ENCODE measurements at places on chromosomes 6 and 20. TPM values are rescaled to one million over a fixed set of nuclear protein-coding genes. Genes with fewer than 3 reads are reported as not detected.

C4A gene
- total RNA-seq = 123 TPM

GINS1 gene
- total RNA-seq = 23.7 TPM

LGSN gene
- total RNA-seq = 1.8 TPM

- H3K4me1 ChIP-seq = no peaks in the 10 kb centered on the region
- peak overlapping the region; percentile 78 for H3K27ac ChIP-seq
- no peaks in the 10 kb centered on the region for H3K36me3 ChIP-seq
- H3K27me3 ChIP-seq = no peaks in the 10 kb centered on the region
- peak overlapping the region; percentile 57 for H3K4me3 ChIP-seq
- peak; percentile 77 for DNase-seq
These were observed 187.4 kb upstream of the PROKR2 start for GRCh38 chr20:5504061-5504739.

DNA sequence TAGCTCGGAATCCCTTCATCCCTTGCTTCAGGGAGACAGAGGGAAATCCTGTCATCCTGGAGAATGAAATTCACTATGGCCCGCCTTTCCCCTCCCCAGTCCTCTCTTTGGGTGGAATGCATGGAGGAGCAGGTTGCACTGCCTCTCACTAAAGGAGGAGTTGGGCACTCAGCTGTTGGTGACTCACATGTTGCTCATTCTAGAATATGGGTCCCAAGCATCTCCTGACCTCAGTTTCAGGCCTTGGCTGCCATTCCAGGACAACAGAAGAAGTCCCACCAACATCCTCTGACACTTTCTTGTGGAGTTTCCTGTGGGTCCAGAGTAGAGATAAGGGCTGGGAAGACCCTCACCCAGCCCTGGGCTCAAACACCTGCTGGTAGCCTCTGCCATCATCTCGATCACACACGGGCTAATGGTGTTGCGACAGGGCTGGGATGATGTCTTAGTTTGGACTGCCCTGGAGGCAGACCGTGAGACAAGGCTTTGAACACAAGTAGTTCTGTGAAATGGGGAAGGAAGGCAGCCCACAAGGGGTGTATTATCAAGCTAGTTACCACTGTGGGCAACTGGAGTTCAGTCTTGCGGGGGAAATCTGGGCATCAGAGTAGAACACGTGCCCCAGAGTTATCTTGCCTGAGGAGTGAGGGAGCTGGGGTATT lies 52.4 kb upstream of the RNF24 start:
- no peaks in the 10 kb centered on the region for H3K27me3 ChIP-seq
- H3K27ac ChIP-seq = no peak overlapping the region
- peaks cover 13% of the 10 kb centered on the region for H3K4me1 ChIP-seq
- no peak for DNase-seq
- H3K36me3 ChIP-seq = no peaks in the 10 kb centered on the region
- no peak overlapping the region for H3K4me3 ChIP-seq

DNA sequence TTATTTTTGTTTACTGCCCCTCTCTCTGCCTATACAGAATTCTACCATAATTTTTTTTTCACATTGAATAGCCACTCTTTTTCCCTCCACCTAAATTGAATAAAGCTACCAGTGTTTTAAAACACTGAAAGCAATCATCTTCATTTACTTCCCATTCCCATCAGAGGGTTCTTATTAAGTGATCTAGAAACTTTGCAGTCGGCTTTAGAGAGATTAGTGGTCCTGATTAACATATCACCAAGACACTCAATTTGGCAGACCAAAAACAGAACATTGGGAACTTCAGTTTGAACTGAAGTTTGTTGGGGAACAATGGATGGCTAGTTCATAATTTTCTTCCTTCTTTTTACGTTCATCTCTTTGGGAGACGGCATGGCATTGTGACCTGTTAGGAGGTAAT lies 249.5 kb downstream of the CBLN4 start:
- H3K4me1 ChIP-seq = peaks cover 4% of the 10 kb centered on the region
- no peaks in the 10 kb centered on the region for H3K27me3 ChIP-seq
- H3K27ac ChIP-seq = no peak overlapping the region
- H3K36me3 ChIP-seq = no peaks in the 10 kb centered on the region

- H3K27ac ChIP-seq = no peak overlapping the region
- H3K36me3 ChIP-seq = no peaks in the 10 kb centered on the region
- DNase-seq = no peak
- H3K4me1 ChIP-seq = no peaks in the 10 kb centered on the region
- no peak overlapping the region for H3K4me3 ChIP-seq
- H3K27me3 ChIP-seq = no peaks in the 10 kb centered on the region
These were observed 15.3 kb downstream of the HCK start for GRCh38 chr20:32067234-32067821.

- no peak overlapping the region for H3K4me3 ChIP-seq
- H3K36me3 ChIP-seq = no peaks in the 10 kb centered on the region
- no peak for DNase-seq
- no peaks in the 10 kb centered on the region for H3K27me3 ChIP-seq
- no peaks in the 10 kb centered on the region for H3K4me1 ChIP-seq
- no peak overlapping the region for H3K27ac ChIP-seq
These were observed 877.3 kb upstream of the MAP3K7 start for GRCh38 chr6:91464201-91464600.

DNA sequence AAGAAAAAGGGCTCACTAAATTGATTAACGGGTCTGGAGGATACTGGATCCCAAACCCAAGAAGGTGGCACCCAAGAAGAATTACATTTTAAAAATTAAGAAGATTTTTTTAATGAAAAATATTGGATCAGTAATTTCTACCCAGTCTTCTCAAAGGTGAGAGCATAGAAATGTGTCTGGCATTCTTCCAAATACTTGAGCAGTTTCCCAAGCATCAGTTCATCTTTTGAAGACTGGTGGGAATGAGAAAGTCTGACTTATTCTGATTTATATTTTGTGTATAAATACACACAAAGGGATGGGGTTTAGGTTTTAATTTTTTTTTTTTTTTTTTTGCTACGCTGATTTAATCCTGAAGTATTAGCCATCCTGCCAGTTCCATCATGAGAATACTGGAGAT lies 3.3 kb downstream of the MGME1 start:
- no peak for DNase-seq
- no peak overlapping the region for H3K27ac ChIP-seq
- H3K4me3 ChIP-seq = no peak overlapping the region
- peaks cover 24% of the 10 kb centered on the region for H3K4me1 ChIP-seq

DNA sequence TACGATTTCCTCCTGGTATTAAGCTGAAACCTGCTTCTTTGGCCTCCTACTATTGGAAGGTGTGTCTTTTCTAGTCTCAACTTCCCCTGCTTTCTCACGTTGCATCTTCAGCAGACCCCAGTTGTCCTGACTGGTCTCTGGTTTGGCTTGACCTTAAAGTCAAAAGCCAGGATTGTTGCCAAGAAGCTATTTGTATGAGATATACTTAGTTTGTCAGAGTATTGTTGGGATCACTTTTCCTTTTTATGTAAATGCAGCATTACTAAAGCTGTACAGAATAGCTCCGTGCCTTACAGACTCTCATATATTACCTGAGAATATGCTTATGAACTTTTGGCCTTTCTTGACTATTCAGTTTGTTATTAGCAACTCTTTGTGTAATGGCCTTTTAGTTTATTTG lies 61.1 kb downstream of the TSPYL4 start:
- no peak for DNase-seq
- H3K27ac ChIP-seq = no peak overlapping the region
- H3K27me3 ChIP-seq = no peaks in the 10 kb centered on the region
- no peaks in the 10 kb centered on the region for H3K4me1 ChIP-seq

GRCh38 chr6:139882234-139882633 lies 507.8 kb upstream of the CITED2 start:
- H3K27ac ChIP-seq = no peak overlapping the region
- peak; percentile 33 for DNase-seq
- peaks cover 16% of the 10 kb centered on the region for H3K4me1 ChIP-seq

GRCh38 chr6:19032591-19033295 lies 645.6 kb downstream of the RNF144B start:
- H3K27ac ChIP-seq = peak overlapping the region; percentile 23
- H3K4me1 ChIP-seq = peaks cover 23% of the 10 kb centered on the region
- DNase-seq = no peak

DNA sequence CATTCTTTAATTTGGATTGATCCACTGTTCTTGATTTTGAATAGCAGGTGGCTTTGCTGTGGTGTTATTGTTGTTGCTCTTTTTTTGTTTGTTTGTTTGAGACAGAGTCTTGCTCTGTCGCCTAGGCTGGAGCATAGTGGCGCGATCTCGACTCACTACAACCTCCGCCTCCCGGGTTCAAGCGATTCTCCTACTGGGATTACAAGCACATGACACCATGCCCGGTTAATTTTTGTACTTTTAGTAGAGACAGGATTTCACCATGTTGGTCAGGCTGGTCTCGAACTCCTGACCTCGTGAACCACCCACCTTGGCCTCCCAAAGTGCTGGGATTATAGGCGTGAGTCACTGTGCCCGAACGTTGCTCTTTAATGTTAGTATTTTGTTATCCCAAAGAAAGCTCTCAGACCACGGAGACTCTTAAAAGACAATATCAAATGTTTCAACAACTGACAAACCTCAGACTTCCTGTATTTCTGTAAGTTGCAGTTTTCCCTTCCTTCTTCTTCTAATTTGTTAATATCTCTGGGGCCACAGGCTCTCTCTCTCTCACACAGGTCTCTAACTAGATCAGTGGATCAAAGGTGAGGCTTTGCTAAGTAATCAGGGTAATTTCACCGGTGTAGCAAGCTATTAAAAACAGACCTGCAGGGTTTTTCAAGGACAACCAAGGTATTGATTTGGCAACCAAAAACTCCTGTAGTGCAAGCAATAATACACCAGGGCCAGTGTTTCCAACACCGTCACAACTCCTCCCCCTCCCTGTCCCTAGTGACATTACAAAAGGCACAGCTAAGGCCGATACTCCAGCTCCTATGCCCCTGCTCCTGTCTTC lies 48.8 kb upstream of the ZNF217 start:
- H3K27ac ChIP-seq = peak overlapping the region; percentile 23
- H3K27me3 ChIP-seq = no peaks in the 10 kb centered on the region
- no peak for DNase-seq
- H3K4me3 ChIP-seq = no peak overlapping the region
- H3K36me3 ChIP-seq = no peaks in the 10 kb centered on the region
- H3K4me1 ChIP-seq = peaks cover 5% of the 10 kb centered on the region

- H3K4me1 ChIP-seq = no peaks in the 10 kb centered on the region
- DNase-seq = no peak
- no peaks in the 10 kb centered on the region for H3K36me3 ChIP-seq
- no peaks in the 10 kb centered on the region for H3K27me3 ChIP-seq
- H3K27ac ChIP-seq = no peak overlapping the region
- no peak overlapping the region for H3K4me3 ChIP-seq
These were observed 282.7 kb downstream of the NRN1 start for GRCh38 chr6:5723841-5724691.

DNA sequence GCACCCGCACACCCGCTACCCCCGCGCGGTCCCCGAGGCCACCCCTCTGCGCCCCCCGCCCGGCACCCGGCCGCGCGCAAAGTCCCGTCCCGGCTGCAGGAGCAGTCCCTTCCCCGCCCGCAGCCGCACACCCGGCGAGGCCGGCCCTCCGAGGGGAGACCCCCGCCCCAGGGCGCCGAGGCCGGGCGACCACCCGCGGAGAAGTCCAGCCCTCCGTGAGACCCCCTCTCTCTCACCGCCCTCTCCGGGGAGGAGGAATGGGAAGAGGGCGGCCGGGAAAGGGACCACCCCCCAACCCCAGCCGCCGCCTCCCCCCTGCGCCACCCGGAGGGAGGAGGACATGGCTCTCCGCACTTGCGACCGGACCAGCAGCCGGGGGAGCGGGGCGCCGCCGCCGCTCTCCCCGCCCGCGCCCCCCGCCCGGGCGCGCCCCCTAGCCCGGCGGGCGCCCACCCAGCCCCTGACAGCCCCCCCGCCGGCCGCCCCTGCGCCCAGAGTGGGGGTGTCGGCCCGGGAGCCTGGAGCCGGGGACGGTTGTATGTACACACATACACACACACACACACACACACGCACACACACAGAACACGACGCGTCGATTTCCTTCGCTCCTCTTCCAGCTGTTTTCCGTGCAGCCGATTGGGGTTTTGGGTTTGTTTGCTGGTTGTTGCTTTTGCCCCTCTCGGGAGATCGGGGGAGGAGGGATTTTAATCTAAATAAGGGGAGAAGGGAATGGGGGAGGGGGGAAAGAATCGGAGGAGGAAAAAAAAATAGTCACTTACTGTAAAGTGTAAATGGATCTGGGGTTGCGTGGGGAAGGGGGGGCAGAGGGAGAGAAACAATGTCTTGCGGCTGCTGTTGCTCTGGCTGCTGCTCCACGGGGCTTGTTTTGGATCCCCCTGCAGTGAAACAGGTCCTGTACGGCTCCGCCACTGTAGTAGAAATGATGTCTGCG lies at the start of gene ATXN1:
Gene ATXN1, minus strand, starts transcription at position 945 of the 955 bp plus-strand sequence.
- peak within 1 kb of the TSS; percentile 90 for H3K4me3 ChIP-seq
- peaks cover 24% of the 10 kb centered on the region for H3K4me1 ChIP-seq
- DNase-seq = peak; percentile 70
- H3K36me3 ChIP-seq = no peaks in the 10 kb centered on the region
- H3K27ac ChIP-seq = peak within 1 kb of the TSS; percentile 97

DNA sequence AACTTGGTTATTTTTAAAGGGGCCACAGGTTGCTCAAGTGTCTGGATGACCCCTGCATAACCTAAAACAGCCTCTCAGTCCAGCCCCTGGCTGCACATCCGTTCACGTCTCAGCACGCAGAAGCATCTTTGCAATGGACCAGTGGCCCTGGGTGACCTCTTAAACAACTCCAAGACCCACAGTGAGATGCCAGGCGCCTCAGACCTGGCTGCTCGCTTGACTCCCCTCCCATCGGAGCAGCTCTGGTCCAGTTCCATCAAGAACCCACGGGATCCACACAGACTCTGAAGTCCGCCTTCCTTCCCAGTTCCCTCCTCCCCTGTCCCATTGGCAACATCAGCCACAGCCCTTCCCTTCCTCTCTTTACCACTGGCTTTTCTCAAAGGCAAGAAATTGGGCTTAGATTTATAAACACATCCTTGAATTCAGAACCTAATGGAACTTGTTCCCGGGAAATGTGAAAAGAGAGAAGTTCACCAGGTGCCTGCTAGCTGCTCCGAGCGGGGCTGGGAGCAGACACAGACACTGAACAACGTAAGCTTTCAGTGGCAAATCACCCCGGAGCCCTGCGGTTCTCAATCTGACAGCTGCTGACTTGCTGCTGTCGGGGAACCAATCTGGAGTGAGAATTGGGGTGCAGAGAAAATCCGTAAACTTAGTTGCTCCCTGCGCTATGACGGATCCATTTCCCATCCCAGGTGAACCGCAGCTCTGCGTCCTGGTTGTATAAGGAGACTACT lies 39.6 kb upstream of the MPC1 start:
- H3K4me1 ChIP-seq = no peaks in the 10 kb centered on the region
- H3K4me3 ChIP-seq = no peak overlapping the region
- H3K36me3 ChIP-seq = no peaks in the 10 kb centered on the region

DNA sequence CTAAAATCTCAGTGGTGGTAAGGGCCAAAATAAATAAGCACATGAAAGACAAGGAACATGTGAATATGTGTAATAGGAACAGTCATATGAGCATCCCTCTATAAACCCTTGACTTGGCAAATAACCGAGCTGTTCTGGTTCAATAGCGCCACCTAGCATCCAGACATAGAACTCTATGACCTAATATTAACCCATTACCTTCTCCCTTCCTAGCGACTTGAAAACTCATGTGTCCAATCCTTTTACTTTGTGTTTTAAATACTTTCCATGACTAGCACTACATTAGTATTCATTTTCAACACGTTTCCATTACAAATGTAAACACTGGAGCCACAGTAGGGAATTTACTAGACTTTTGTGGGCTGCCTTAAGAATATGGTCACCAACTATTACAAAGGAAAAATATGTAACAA lies 279.7 kb downstream of the UST start:
- no peaks in the 10 kb centered on the region for H3K36me3 ChIP-seq
- DNase-seq = peak; percentile 51

- DNase-seq = no peak
- H3K4me3 ChIP-seq = no peak overlapping the region
- H3K27me3 ChIP-seq = no peaks in the 10 kb centered on the region
- H3K36me3 ChIP-seq = no peaks in the 10 kb centered on the region
These were observed 14.9 kb downstream of the PLN start for GRCh38 chr6:118562959-118563358.

Measured in testis (tissue), 5 donors.